ENCODE measurements at places on chromosomes 7 and 10. TPM values are rescaled to one million over a fixed set of nuclear protein-coding genes. Genes with fewer than 3 reads are reported as not detected.

DNA sequence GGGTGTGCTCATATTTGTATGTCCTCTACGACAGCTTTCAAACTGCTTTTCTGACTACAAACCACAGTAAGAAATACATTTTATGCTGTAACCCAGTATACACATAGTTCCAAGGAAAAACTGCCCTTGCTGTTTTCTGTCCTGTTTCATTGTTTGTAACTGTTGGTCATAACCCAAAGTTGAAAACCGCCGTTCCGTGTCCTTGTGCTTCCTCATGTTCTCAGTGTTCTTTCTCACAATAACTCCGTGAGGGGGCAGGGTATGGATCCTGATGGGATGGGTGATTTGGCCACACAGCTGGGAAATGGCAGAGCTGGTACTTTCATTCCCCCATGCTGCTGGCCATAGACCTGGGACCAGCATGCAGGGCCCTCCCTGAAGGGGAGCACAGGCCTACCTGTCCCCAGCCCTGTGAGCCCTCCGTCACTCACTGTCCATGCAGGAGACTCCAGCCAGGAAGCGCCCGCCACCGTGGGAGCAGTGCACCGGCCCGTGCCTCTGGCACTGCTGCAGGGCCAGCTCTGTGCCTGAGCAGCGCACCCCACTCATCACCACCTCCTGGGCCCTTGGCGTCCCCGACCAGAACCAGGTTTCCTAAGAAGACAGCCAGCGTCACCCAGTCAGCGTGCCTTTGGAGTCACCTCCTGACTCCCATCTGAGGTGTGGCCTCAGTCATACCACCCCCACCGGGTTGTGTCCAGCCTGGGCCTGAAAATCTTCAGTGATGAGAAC, 12.7 kb downstream of the LOXL4 start:
- H3K4me3 ChIP-seq, result no peak overlapping the region
- H3K27me3 ChIP-seq, result no peaks in the 10 kb centered on the region
- no peak for DNase-seq
- no peak overlapping the region for H3K27ac ChIP-seq

MOGAT3 gene
- total RNA-seq, result not detected

SEMA3D gene
- 8.0 TPM for total RNA-seq

GRCh38 chr7:15662451-15662850, 24.0 kb downstream of the MEOX2 start:
- no peaks in the 10 kb centered on the region for H3K4me1 ChIP-seq
- DNase-seq, result no peak
- no peaks in the 10 kb centered on the region for H3K27me3 ChIP-seq

- no peaks in the 10 kb centered on the region for H3K4me1 ChIP-seq
- H3K4me3 ChIP-seq, result no peak overlapping the region
- DNase-seq, result no peak
- no peaks in the 10 kb centered on the region for H3K27me3 ChIP-seq
- no peaks in the 10 kb centered on the region for H3K36me3 ChIP-seq
These were observed 28.5 kb downstream of the GSDME start for GRCh38 chr7:24728503-24729364.

- H3K27me3 ChIP-seq, result no peaks in the 10 kb centered on the region
- H3K4me1 ChIP-seq, result no peaks in the 10 kb centered on the region
- DNase-seq, result no peak
- H3K4me3 ChIP-seq, result no peak overlapping the region
- H3K36me3 ChIP-seq, result peaks cover 32% of the 10 kb centered on the region
These were observed 30.0 kb downstream of the NUDT1 start for GRCh38 chr7:2272031-2272430.

GRCh38 chr10:111593578-111593977, 516.7 kb downstream of the ADRA2A start:
- no peak for DNase-seq
- no peaks in the 10 kb centered on the region for H3K36me3 ChIP-seq
- no peak overlapping the region for H3K4me3 ChIP-seq
- H3K4me1 ChIP-seq, result no peaks in the 10 kb centered on the region

PNLIPRP2 gene
- total RNA-seq, result not detected

DNA sequence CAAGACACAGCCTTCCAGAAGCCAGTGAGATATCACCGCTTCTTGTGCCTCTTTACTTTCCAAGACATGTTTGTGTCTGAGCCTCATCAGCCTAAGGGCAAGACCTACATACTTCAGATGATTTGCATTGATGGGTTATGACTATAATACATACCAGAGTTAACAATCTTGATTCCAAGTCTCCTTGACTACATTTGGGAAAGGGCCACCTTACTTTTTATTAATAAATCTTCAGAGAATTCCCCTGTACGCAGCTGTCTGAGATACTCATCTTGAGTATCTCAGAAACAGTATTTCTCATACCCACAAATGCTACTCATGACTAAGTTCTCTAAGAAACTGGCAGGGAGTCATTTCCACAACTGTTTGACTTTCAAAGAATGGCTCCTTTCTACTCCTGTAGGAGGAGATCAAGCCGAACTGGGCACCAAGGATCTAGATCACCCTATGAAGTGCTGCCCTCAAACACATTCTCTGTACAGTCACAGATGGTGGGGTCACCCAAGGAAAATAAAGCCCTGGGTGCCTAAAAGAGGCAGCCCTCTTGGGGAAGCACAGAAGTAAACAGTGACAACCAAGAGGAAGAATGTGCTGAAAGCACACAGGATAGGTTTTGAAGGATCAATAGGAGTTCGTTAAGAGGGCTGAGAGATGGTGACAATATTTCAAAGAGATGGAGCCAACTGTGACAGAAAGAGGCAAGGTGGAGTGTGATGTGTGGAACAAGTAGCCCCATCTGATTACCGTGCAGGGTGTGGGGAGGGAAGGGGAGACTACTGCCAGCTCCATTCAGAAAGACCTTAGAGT, 138.9 kb downstream of the JAZF1 start:
- H3K27ac ChIP-seq, result no peak overlapping the region
- H3K4me1 ChIP-seq, result peaks cover 5% of the 10 kb centered on the region
- H3K4me3 ChIP-seq, result no peak overlapping the region
- no peaks in the 10 kb centered on the region for H3K36me3 ChIP-seq

DNA sequence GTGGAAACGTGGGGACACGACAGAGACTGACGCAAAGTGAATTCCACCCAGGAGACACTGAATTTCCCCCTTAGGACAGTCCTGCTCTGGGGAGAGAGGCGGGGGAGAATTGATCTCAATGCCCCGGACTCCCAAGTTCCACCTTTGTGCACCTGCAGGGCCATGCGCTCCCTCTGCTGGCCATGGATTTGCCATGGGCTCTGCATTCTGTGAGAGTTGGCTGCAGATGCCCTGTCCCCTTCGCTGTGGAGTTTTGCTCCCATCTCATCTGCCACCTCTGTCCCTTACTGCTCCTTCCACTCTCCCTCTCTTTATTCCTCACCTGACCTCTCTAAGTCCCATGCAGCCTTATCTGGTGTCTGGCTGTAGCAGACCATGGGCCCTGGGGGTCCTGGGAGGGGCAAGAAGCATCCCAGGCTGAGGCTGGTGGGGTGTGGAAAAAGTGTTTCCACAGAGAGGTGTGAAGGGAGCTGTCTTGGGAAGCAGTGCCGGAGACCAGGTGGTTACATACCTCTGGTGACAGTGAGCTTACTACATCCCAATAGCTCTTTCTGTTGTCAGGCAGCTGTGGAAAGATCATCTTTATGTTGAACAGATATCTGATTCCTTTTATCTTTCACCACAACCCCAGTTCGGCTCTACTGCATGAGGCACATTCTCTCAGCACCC, 14.3 kb downstream of the GHRHR start:
- H3K36me3 ChIP-seq, result no peaks in the 10 kb centered on the region
- no peaks in the 10 kb centered on the region for H3K27me3 ChIP-seq
- no peak overlapping the region for H3K4me3 ChIP-seq

GRCh38 chr10:121690152-121690848, 92.1 kb upstream of the FGFR2 start:
- no peak for DNase-seq
- peaks cover 4% of the 10 kb centered on the region for H3K27me3 ChIP-seq
- H3K27ac ChIP-seq, result no peak overlapping the region
- no peak overlapping the region for H3K4me3 ChIP-seq
- no peaks in the 10 kb centered on the region for H3K36me3 ChIP-seq

KIF20B gene
- total RNA-seq, result 6.7 TPM

DNA sequence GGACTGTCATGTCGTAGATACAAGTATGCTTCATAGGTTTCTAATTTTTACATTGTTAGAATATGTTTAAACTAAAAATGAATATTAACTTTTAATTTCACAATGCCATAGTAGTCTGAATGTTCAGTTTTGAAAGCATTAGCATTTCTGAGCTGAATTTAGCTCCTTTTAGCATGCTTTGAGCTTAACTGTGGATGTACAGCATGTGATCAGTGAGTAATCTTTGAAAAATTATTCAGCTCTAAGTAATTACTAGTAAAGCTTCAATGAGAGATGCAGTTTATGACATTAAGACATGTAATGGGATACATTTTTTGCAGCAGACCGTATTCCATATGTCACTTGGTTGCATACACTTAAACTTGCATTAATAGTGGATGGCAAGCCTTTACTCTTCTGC, 114.1 kb upstream of the WNT16 start:
- H3K27me3 ChIP-seq, result no peaks in the 10 kb centered on the region
- DNase-seq, result no peak
- no peak overlapping the region for H3K4me3 ChIP-seq
- H3K4me1 ChIP-seq, result no peaks in the 10 kb centered on the region
- no peaks in the 10 kb centered on the region for H3K36me3 ChIP-seq

DNA sequence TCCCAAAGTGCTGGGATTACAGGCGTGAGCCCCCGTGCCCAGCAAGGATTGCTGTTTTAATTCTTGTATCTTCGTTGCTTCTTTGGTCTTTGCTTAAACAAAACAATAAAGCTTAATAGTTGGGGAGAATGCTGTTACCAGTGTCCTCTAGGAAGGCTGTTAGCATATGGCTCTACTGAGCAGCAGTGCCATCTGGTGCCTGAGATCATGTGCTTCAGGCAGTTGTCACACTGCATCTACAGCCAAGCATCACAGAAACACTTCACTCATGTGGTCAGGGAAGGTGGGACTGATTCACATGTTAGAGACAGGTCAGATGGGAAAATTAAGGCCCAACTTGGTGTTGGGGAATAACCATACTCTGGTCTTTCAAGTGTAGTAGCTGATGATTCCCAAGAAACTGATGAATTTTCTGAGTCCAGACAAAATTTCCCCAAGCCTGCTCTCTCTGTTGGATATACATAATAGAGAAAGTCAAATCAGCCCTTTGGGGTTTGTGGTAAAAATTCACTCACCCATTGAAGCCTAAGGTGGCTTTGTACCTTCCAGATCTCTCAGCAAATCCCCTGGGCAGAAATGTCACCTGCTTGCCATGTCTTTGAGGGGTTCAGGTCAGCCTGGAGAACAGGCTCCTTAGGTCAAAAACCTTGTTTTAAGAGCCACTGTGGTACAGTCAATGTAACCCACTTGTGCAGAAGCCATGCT, 28.4 kb downstream of the UBE2D4 start:
- no peak overlapping the region for H3K4me3 ChIP-seq
- DNase-seq, result no peak
- H3K4me1 ChIP-seq, result no peaks in the 10 kb centered on the region
- H3K36me3 ChIP-seq, result peaks cover 54% of the 10 kb centered on the region

PNLIPRP3 gene
- total RNA-seq, result not detected

- H3K36me3 ChIP-seq, result no peaks in the 10 kb centered on the region
- DNase-seq, result no peak
- H3K27ac ChIP-seq, result no peak overlapping the region
- H3K4me1 ChIP-seq, result no peaks in the 10 kb centered on the region
- no peaks in the 10 kb centered on the region for H3K27me3 ChIP-seq
These were observed 13.2 kb upstream of the PRKCQ start for GRCh38 chr10:6593241-6593671.
